AG04450 (cell line): ENCODE measurements at places on chromosomes 1 and 21. TPM values are rescaled to one million over a fixed set of nuclear protein-coding genes. Genes with fewer than 3 reads are reported as not detected.
A peak's percentile ranks its signal among the peaks of the same experiment; 100 is the strongest.

AK5 gene
- 34.2 and 45.1 TPM in 2 replicates for polyA plus RNA-seq

GPR25 gene
- not detected in 2 replicates for polyA plus RNA-seq

CAPZB gene
- 292 and 312 TPM in 2 replicates for polyA plus RNA-seq

S100A9 gene
- polyA plus RNA-seq: not detected in 2 replicates

- DNase-seq: no peak
These were observed 253.4 kb upstream of the NFIA start for GRCh38 chr1:60828944-60829343.

- DNase-seq: no peak
These were observed 24.6 kb downstream of the OPTC start for GRCh38 chr1:203518541-203518940.

DNA sequence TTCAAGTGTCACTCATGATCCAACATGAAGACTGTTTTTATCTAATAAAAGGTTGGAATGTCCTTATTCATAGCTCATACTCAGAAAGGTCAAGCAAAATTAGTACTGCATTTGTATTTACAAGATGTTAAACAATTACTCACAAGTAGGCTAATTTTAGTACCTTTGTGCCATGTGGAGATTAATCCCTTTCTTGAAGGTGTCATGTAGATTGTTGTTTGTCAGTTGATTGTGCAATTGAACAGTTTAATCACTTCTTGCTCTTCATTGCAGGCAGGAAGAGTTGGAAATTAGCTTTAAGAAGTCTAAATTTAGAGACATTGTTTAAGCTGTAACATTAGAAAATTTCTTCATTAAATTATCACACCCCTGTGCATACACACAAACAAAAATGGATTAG lies 847.1 kb downstream of the KCNT2 start:
- DNase-seq: no peak

DNA sequence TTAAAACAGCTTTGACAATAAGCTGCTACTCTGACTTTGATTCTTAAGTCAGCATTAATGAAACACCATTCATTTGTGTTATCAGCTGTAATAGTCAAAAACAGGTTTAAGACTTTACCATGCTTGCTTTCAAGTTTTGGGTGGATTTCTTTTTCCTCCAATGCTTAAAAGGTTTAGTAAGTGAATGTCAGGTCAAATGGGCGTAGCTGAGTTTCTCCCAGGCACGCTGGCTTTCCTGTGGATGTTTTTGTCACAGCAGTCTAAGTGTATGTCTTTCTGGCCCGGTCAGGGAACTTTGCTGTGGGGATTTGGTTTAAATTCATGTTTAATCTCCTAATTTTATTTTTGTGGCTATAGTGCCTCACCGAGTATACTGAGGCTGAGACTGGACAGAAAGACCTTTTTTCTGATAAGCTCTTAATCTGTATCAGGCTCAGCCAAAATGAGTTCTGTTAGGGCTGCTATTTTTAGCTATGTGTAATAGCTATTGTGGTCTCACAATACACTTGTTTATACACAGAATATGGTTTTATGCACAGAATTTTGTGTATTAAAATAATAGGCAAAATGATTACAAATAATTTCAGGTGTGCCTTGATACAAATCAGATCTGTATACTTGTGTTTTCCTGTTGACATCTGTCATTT lies 292.8 kb downstream of the DISC1 start:
- no peak for DNase-seq

GRCh38 chr1:109357616-109358015 lies 40.1 kb downstream of the SORT1 start:
- DNase-seq: no peak

DNA sequence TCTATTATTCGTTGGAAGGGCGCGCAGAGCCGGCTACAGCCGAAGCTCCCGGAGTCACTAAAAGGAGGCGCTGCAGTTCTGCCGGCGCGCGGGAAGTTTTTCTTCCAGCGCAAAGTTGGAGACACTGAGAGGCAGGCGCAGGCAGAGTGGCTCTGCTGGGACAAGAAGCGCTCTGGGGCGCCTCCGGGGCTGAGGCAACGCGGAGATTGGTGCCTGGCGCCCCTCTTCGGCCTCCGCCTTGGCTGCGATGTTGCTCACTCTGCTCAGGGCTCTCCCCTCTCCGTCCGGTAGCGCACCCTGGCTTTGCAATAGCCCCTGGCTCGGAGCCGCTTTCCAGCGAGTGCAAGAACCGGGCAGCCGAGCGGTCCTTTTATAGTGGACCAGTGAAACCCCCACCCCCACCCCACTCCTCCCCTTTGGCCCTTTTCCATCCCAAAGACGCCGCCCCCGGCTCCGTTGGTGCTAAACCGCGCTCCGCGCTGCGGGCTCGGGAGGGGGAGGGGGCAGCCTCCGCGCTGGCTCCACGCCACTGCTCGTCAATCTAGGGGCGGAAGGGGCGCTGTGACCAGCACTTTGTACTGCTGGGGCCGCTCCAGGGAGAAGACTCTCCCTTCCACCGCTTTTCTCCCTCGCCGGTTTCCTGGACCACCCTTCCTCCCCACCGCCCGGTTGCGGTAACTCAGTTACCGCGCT lies at the start of gene ADAMTS1:
TSS of gene ADAMTS1 (minus strand) at position 344 of the 693 bp plus-strand sequence. CDS start 455 bp downstream, outside the sequence.
- peak; percentile 89 for DNase-seq

DNA sequence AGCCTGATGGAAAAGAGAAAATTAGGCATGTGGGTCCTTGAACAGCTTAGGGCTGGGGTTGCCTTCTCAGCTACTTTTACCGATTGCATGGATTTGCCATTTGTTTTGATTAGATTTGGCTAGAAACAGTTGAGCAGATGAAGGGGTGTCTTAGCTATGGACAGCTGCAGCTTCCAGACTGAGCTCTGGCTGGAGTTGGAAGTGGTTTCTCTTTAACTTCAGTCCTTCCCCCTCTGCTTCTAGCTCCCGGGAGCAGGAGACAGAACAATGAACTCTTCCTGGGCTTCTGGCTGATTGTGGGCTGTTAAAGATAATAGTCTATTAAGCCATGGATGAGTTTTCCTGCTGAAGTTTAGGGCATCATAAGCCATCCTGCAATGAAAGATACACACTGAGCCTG lies 50.7 kb downstream of the UBE2T start:
- DNase-seq: no peak

DNA sequence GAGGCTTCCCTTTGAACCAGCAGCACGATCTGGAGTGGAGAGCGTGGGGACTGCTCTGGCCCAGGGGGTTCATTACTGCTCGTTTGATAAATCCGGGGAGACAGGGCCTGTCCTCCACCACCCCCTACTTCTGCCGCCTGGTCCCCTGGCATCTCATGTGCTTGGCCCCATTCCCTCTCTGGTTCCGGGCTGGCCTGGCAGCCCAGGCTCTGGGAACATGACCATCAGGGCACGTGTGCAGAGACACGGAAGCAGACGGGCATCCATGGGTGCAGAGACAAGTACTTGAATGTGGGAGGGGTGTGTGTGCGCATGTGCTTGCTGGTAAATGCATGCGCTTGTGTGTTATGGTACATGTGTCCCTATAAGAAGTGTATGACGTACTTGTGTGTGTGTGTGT lies 75.5 kb downstream of the KIRREL1 start:
- DNase-seq: no peak

- DNase-seq: no peak
These were observed 174.6 kb downstream of the GPATCH2 start for GRCh38 chr1:217456261-217456660.

- no peak for DNase-seq
These were observed 142.9 kb downstream of the LRRC7 start for GRCh38 chr1:69710484-69711189.
